Stimulated activated CD8-positive, alpha-beta memory T cell treated with anti-CD3 and anti-CD28 coated beads, Interleukin-7, amount 100 ng/mL, for 24 hours (primary cell): ENCODE measurements at places on chromosomes 7 and 10.

DNA sequence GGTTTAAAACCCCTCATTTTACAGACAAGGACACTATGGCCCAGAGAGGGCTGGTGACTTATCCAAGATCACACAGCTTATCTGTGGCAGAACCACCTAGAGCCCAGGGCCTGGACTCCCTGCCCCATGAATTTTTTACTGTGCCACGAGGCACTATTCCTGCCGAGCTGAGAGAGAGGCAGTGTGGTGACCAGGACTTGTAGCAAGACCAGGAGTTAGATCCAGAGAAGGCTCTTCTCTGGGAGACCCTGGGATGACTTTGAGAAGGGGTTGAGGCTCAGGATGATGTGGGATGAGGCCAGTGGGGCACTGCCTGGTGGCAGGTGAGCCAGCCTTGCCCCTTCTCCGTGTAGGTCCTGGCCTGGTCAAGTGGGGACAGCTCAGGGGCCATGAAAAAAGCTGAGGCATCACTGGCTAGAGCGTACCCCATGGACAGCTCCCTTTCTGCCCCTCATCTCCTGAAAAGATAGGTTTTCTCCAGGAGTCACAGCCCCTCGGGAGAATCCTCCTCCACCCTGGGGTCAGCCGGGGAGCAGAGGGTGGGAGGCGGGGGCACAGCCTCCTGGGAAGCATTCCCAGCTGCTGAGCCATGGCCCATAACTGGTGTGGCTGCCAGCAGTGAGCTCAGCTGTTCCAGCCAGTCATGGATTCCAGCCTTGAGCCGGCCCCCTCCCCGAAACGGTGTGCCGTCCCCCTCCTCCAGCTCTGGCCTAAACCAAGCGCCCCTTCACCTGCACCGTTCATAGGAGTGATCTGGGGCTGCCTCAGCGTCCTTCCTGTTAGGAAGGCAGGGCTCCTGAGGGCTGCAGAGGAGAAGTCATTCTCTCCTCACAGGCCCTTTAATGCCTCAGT lies 5.8 kb downstream of the FLNC start:
- DNase-seq = no peak

- DNase-seq = no peak
These were observed 12.1 kb downstream of the ABCA13 start for GRCh38 chr7:48183370-48183743.

DNA sequence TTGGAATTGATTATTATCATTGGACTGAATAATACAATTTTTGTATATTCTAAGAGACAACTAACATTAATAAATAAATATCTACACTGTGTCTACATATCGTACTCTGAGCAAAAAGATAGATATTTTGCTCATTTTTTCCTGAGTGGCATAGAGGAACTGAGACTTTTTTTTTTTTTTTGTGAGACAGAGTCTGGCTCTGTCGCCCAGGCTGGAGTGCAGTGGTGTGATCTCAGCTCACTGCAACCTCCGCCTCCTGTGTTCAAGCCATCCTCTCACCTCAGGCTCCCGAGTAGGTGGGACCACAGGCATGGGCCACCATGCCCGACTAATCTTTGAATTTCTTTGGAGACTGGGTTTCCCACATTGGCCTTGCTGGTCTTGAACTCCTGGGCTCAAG lies 14.0 kb downstream of the KMT2E start:
- DNase-seq = no peak

DNA sequence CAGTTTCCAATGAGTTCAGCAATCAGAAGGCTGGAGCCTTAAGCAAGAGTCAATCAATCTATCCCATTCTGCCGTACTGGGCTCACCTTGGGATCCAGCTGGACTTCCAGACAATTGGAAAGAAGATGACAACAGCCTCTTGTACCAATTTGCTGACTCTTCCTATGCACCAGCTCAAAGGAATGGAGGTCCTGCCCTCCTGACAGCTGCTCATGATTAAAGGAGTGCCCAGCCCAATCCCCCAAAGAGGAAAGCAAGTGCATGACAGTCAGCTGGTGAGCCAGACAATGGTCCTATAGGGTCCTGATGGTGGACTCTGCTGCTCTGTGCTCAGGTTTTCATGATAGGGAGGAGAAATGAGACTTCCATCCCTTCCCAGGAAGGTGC lies 25.1 kb downstream of the VSTM4 start:
- DNase-seq = no peak

GRCh38 chr10:10699427-10699826 lies 318.2 kb upstream of the CELF2 start:
- DNase-seq = no peak
